CD8-positive, alpha-beta T cell (primary cell): ENCODE measurements at places on chromosomes 5 and 9.

- DNase-seq: no peak
Measured at GRCh38 chr9:93231121-93231694, 47.3 kb downstream of the WNK2 start.

DNA sequence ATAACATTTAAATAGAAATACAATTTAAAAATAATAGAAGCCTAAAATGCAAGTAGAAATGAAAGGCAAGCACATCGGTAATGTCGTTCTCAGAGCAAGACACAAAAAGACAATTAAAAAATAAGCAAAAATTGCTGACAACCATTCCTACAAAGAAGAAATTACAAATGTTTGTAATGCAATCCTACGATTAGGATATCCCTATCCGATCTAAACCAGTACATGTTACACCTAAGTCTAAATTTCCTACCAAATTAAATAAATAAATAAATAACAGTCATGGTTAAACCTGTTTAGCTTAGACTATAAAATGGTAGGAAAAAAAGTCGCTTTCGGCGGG, 90.0 kb downstream of the ANXA2R start:
- no peak for DNase-seq

DNA sequence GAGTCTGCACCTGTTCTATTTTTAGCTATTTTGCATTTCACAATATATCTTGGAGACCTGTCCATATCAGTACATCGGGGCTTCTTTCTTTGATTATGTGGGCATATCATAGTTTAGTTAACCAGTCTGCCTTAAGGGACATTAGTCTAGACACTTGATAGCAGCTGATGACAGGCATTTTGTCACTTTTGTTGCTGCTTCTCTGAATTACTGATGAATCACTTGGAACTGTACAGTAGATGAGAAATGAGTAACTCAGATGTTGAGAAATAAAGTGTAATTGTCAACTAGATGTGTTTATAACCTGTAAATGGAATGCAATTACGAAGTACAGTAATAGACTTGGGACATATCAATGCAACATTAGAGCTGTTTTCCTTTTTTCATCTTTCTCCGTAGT, 7.1 kb downstream of the ZFP2 start:
- no peak for DNase-seq

DNA sequence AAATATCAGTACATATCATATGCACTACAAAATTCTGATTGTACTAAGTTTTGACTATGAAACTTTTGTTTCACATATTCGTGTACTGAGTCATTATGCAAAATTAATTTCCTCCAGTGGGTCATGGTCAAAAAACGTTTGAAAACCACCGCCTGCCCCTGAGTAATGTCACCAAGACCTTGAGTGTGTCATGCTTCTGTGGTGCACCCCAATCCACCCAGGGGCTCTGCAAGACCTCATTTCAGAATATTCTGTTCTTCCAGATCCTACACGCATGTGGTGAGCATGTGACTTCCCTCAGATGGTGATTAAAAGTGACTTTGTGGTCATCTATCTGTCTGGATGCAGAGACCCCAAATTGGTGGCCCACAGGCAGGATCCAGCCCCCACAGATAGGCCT, 31.0 kb downstream of the ABLIM3 start:
- no peak for DNase-seq

DNA sequence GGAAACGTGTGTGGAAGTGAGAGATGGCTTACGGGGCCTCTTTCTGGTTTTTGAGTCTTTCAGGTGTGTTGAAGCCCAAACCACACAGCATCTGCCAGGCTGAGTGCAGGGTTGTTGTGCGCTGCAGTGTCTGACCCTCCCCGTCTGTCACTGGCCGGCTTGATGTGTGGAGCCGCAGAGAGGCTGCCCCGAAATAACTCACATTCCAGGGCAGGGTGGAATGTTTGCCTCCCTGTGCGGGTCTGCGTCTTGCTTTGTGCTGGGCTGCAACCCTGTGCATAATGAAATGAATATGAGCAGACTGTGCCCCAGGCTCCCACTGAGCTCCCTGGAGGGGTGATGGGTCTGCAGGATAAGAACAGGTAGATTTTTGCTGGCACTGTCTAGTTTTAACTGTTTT, 9.9 kb upstream of the PLEKHG4B start:
- no peak for DNase-seq

DNA sequence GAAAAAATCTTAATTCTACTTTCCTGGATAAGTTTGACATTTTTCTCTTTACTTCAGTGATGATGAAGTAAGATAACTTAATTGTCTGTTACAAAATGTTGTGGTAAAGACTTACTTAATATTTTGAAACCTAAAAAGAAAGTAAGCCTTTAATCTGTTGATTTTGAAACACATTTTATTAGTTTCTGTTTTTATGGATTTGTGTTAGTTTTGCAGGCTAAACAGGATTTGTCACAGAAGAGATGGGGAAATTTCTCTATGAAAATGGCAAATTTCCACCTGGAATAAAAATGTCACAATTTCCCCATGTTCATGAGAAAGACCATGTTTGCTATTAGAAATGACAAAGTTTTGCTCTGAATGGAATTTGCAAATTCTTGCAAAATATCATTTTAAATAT, 237.1 kb downstream of the RFX3 start:
- no peak for DNase-seq

DNA sequence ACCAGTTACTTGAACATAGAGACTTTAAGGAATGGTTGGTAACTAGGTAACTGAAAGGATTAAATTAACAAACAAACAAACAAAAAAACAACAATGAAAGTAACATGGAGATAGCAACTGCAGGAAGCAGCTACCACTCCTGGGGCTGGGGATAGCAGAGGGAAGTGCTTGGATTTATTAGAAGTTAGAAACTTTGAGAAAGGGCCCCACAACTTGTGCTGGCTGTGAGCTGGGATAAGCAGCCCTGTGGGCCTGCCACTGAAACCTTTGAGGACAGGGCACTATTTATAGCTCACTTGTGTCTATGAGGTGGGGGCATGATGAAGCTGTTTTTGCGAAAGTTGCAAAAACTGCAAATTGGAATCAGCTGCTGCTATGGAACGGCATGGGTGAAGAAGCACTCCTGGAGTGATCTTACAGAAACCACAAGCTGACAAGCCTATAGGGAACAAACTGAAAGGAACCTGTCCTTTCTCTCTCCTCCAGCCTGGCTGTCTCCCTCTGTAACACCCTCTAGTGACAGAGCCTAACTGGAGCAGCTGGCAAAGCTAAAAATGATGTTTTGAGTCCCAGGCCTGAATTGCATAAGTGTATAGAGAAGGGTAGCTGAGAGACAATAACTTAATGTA, 91.4 kb upstream of the RANBP6 start:
- DNase-seq: no peak

DNA sequence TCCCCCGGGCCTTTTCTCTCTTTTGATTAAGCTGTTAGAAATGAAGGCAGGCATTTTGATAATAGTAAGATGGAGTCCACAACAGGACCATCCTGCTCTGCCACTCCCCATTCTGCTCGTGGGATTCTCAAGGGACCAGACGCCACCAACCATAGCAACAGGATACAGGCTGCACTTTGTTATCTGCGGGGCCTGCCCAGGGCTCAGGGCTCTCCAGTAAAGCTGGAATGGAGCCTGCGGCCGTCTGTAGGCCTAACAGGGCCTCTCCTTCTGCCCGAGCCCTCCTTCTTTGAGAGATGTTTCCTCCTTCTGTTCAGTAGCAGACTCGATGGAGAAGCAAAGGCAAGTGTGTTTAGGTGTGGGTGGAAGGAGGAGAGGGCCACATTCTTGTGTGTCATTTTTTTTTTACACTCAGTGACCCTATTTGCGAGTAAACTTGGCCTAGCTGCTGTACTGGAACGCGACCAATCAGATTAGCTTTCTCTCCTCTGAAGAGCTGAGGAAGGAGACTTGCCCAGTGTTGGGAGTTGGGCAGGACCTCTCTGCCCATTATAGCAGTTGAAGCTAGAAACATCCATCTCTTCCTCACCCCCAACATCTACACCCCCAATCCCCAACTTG, 8.9 kb upstream of the EPB41L4B start:
- DNase-seq: no peak

GRCh38 chr5:178642351-178642909, 15.6 kb upstream of the CLK4 start:
- no peak for DNase-seq

GRCh38 chr9:100639854-100640253, 62.0 kb downstream of the CAVIN4 start:
- DNase-seq: no peak

- DNase-seq: no peak
Measured at GRCh38 chr5:150181027-150181426, 8.8 kb upstream of the SLC6A7 start.

- peak; percentile 20 for DNase-seq
Measured at GRCh38 chr9:105064248-105065097, 136.5 kb upstream of the ABCA1 start.

GRCh38 chr5:150214289-150214688, 24.4 kb downstream of the SLC6A7 start:
- DNase-seq: no peak
